Stimulated activated CD4-positive, alpha-beta T cell treated with anti-CD3 and anti-CD28 coated beads, TNF-alpha, amount 100 ng/mL, for 48 hours (primary cell): ENCODE measurements at places on chromosomes 11 and 22.

- no peak for DNase-seq
Measured at GRCh38 chr11:33775832-33776470, 1.6 kb upstream of the FBXO3 start.

DNA sequence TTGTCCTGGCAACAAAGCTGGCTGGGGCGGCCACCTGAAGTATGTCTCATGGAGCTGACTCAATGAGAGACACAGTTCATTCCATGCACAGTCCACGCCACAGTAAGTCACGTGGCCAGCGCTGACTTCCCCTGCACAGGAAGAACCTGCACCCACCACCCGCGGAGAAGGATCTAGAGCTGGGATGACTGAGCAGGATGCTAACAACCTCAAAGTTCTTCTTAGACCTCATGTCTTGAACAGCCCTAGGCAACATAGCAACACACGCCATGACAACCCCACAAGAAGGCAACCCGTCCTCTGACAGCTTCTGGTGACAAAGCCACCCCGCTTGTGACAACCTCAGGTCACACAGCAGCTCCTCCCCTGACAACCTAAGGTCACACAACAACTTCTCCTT, 76.9 kb upstream of the B3GAT1 start:
- DNase-seq: no peak

GRCh38 chr11:107020594-107020993, 2.3 kb upstream of the GUCY1A2 start:
- no peak for DNase-seq

- no peak for DNase-seq
Measured at GRCh38 chr11:122983438-122984185, 2.0 kb upstream of the BSX start.

GRCh38 chr22:46410291-46410808, 74.8 kb downstream of the TRMU start:
- no peak for DNase-seq

DNA sequence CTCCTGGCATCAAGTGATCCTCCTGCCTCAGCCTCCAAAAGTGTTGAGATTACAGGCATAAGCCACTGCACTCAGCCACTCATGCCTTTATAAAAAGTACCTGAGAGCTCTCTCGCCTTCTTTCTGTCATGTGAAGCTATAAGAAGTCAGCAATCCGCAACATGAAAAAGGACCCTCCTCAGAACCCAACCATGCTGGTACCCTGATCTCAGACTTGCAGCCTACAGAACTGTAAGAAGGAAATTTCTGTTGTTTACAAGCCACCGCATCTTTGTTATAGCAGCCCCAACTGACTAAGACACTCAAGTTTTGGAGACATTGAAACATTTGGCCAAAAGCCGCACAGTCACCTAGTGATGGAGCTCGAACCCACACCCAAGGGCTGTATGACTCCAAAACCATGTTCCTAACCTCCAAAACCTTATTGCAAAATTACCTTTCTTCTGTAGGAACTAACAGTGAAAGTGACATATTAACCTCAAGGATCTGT, 8.9 kb downstream of the PACSIN2 start:
- DNase-seq: no peak

DNA sequence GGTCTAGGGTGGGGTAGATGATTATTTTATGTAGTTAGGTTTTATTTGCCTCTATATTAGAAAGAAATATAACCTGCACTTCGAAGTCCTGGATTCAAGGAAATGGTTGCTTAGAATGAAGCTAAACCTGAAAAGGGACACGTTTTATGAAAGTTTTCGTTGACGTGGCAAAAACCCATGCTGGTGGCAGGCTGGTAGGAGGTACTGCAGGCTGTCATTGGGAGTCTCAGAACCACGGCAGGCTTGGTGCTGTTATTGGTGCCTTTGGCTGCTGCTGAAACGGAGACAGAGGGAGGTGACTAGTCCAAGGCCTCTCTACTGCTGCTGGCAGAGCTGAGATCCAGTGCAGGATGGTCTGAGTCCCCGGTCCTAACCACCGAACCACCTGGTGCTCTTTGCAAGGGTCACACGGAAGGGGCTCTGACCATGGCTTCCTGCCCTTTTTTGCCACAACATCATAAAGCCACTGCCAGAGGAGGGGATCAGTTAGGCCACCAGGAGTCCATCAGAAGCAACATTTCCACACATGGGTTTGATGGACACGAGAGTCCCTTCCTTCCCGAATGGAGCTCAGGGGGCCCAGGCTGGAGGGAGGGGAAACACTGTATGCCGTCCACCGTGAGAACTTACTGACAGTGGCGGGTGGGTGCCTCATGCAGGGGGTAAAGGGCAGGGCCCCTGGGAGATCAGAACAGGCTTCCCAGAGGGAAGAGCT, 13.4 kb downstream of the CSF2RB start:
- no peak for DNase-seq

DNA sequence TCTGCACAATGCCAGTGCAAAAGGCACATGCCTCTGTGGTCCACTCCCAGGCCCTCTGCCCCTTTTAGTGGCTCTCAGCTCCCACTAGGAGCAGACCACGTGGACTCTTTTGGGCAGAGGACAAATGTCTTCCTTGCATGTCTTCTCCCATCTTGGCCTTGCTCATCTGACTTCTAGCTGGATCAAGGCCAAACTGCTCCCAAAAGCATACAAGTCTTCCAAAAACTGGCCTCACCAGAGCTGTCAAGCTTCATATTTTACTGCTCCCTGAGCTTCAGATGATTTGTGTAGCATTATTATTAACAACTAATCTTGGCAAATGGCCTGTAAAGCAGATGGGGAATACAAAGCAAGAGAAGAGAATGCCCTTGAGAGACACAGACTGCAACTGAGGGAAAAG, 6.9 kb downstream of the SMPD1 start:
- no peak for DNase-seq

DNA sequence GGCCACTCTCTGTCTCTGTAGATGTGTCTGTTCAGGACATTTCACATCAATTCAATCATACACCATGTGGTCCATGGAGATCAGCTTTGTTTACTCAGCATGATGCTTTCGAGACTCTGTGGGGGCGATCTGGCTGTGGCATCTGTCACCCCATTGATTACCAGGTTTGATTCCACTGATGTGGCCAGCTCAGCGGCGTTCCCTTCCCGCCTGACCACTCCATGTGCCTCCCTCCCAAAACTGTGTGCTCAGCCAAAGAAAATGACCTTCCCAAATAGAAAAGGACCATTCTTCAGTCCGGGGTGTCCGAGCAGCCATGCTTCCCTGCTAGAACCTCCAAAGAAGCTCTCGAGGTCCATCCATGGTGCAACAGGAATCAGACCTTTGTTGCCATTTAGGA, 89.1 kb downstream of the BRD1 start:
- DNase-seq: no peak

DNA sequence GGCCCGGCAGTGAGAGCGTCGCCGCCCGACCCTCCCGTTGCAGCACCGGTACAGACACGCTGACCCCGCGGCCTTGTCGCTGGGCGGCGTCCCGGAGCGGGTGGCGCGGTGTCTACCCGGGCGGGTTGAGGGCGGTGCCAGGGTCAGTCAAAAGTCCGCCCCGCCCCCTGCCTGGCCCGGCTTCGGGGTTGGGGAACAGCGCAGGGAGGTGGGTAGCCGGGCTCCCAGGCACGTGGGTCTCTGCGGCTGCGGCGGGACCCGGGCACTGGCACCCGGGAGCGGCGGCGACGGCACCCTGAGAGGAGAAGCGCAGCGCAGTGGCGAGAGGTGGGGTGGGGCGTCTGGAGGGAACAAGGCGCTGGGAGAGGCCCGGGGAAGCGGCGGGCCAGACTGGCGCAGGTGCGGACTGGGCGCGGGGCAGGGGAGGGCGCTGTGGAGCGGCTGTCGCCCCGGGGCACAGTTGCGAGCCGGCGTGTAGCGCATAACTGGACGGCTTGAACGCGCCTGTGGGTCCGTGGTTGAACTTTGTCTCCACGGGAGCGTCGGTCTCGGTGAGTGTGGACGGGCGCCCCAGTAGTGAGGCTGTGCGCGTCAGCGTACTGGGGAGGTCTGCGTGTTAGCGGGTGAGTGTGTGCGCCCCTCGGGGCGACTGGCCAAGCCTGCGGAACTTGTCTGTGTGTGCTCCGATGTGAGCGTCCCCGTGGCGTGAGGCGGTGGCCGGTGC, at the start of gene P2RY2:
Gene P2RY2 (plus strand): TSS at position 176 of the 724 bp plus-strand sequence. CDS start 15,879 bp downstream, outside the sequence.
- DNase-seq: peak; percentile 14

DNA sequence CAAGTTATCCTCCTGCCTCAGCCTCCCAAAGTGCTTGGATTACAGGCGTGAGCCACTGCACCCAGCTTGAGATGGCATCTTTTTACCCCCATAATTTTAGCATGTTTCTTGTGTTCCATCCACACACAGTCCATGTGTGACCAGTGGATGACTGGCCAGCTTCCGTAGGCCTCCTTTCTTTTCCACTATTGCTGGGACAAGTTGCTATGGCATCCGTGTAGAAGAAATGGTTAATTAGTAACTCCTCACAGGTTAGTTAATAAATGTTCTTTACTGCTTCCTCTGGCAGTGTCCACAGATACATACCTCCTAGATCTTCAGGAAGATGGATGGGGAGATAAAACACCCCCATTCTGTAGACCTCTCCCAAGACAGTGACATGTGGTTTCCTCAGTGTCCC, 154.3 kb upstream of the RASSF10 start:
- DNase-seq: no peak

- no peak for DNase-seq
Measured at GRCh38 chr11:133524488-133524887, 7.8 kb downstream of the OPCML start.

DNA sequence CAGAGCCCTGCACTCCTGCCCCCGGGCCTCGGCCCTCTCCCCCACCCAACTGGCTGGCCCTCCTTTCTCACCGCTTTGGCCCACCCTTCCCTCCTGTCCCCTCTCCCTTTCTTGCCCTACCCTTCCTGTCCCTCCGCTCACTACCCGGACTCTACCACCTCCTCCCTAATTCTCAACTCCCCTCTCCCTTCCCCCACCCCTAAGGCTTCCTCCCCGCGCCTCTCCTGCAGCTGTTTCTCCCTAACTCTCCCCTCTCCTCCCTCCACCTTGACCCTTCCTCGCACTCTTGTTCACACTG, 421 bp downstream of the SLC15A3 start:
- DNase-seq: no peak

DNA sequence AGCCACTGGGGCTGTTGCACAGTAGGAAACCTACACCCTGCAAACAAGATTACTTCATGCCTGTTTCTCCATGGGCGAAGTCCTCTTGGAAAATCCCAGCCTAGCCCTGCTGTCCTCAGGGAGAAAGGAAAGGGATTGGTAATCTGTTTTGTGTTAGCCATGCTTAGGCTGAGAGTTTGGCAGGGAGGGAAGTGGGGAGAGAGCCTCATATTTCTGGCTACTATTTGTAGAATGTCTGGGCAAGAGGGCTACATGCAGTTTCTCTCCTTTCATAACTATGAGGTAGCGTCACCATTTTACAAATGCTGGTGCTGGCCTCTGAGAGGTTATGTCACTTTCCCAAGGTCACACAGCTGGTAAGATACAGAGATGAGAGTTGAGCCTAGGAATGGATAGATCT, 737 bp upstream of the MFRP start:
- no peak for DNase-seq

GRCh38 chr11:5922749-5923426, 19.2 kb upstream of the OR56A3 start:
- no peak for DNase-seq

GRCh38 chr11:9787981-9788521, 124.2 kb downstream of the SWAP70 start:
- DNase-seq: no peak

GRCh38 chr11:132123449-132123848, 753.0 kb downstream of the NTM start:
- DNase-seq: no peak

DNA sequence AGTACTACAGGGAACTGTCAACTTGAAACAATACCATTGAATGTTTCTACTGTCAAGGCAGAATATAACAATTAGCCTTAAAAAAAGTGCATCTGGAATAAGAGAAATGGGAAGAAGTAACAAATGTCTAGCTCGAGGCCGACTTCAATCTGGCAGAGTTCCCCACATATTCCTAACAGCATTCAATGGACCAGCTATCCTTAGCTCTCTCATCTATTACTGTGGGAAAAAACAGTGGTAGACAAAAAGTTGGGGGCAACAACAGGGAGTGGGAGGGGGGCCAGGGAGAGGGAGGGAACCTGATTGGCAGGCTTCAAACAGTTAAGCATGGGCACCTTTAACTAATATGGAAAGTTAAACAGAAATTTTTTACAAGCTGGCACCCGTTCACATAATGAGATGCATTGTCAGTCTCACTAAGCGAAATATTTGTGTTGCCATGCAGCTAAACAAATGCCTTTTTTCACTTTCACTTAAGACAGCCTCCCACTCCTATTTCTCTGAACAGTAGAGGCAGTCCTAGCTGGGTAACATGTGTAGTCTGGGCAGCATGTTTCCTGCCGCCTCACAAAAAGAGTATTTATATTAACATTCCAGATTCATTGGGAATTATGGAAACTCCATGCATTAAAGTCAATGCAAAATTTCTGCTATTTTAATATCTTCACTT, 62.2 kb upstream of the SOX6 start:
- DNase-seq: no peak

GRCh38 chr22:24465566-24465965, 29.6 kb upstream of the UPB1 start:
- no peak for DNase-seq

DNA sequence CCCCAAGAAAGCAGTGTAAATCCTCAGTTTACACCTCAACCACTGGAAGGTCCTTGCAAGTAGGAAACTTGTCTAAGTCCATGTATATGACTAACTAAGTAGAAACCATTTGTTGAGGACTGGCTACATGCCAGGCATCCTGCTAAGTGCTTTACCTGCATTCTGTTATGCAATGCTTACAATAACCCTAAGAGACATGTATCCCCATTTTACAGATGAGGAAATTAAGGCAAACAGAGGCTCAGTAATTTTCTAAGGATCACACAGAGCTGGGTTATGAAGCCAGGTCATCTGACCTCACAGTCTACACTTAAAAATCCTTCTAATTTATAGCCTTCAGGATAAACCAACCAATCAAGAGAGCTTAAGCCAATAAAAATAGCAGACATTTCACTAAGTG, 1.5 kb downstream of the TIMM10 start:
- DNase-seq: no peak
